HuH-7 (cell line): ENCODE measurements at places on chromosomes 11 and 22.

GRCh38 chr11:720642-721246, 14.7 kb downstream of the EPS8L2 start:
- DNase-seq: no peak

GRCh38 chr22:48889209-48889830, 938.4 kb downstream of the BRD1 start:
- no peak for DNase-seq

- DNase-seq: no peak
Observed at GRCh38 chr22:48739348-48740085, 1088.2 kb downstream of the BRD1 start.

- no peak for DNase-seq
Observed at GRCh38 chr11:20926799-20927540, 257.6 kb downstream of the NELL1 start.

- DNase-seq: no peak
Observed at GRCh38 chr22:17738386-17739128, 35.7 kb downstream of the BID start.

DNA sequence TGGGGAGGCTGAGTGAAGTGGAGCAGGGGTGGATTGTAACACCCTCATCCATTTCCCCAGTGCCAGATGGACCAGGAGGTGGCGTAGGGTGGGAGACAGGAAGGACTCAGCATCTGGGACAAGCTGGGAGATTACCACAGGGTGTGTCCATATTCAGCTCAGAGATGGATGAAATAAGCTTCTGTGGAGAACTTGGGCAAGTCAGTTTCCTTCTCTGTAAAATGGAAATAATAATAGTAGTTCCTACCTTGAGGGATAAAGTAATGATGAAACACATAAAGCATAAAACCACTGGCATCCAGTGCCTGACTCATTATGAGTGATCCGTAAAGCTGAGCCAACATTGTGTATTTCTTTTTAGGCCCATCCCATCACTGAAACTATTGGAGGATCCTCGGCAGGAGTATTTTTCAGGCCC, 607 bp upstream of the ROBO4 start:
- no peak for DNase-seq

- DNase-seq: no peak
Observed at GRCh38 chr11:58004664-58005063, 19.0 kb upstream of the OR9Q1 start.

DNA sequence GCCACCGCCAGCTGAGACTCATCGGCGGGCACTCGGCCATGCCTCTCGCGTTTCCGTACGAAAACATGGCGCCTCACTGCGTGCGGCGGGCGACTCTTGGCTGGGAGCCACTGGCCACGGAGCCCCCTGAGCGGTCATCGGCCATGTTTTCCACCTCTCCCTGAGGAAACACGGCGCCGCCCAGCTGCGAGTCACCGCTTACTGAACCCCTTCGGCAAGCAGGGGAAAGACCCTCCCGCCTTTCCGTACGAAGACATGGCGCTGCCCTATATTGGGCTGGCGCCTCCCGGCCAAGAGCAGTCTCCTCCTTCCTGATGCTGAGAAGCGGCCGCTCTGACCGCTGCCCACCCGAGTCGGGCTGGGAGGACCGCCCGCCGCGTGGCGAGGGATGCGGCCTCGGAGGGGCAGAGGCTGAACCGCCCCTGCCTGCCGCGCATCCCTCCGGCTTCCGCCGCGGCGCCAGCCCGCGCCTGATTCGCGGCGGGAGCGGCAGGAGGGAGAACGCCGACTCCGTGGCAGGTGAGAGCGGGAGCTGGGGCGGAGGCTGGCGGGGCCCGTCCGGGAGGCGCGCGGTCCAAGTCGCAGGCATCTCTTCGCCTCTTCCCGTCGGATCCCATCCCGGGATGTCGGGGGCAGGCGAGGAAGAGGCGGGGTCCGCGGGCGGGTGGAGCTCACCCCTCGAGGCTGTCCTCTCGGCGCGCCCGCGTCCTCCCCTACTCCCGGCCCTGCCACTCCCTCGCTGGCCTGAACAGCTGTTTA, at the start of gene TCP11L1:
Gene TCP11L1, plus strand, starts transcription at position 299 of the 759 bp plus-strand sequence. CDS start 4,202 bp downstream, outside the sequence.
- DNase-seq: peak; percentile 53

DNA sequence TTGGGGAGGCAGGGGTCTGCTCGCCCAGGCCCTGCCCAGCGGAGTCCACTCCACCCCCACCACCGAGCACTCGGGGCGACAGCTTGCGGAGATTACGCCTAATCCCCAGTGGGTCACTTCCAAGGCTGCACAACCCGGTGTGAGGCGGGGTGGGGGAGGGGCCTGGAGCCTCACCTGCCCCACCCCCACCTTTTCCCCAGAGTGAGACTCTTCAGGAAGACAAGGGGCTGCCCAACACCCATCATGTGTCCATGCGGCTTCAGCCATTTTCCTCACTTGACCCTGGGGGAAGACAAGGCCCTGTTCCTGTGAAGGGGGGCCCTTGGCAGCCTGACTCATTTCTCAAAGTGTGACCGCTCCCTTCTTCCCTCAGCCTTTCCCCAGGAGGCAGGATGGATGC, 12.5 kb downstream of the SYNGR1 start:
- no peak for DNase-seq

- no peak for DNase-seq
Observed at GRCh38 chr11:27085605-27086004, 45.0 kb downstream of the BBOX1 start.

DNA sequence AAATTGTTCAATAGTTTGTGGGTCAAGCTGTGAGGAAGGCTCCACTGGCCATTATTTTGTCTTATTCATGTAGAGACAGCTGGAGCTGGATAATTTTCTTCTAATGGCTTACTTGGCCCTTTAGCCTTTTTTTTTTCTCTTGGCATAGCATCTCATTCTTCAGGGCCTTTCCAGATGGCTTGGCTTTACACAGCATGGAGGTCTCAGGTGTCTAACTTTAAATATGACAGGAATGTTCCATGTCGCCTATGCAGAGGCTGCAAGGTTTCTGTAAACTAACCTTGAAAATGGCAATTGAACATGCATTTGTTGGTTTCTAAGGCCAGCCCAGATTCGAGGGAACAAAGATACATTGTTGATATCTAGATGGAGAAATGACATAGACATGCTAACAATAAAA, 247.9 kb upstream of the CNTN5 start:
- no peak for DNase-seq

DNA sequence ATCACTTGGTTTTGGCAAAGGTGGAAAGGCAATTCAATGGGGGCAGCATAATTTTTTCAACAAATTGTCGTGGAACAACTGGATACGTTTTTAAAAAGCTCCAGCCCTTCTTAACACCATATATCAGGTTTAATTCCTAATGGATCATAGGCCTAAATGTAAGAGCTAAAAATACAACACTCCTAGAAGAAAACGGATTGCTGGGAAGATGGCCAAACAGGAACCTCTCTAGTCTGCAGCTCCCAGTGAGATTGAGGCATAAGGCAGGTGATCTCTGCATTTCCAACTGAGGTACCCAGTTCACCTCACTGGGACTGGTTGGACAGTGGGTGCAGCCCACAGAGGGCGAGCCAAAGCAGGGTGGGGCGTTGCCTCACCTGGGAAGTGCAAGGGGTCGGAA, 32.4 kb upstream of the SCGB1D1 start:
- no peak for DNase-seq

DNA sequence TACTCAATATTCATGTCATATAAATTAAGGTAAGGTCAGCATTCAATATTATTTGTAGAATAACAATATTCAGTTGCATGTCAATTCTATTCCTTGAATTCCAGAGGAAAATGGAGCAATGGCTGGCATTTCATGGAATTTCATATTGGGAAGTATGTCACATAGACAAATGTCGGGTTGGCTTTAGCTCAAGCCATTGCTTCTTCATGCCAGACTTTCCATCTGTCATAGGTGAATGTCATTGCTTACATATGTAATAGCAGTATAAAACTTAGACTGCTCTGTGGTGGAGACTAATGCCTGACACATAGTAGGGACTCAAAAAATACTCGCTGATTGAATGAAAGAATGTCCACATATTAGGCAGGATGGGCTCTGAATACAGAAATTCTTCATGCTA, 509.6 kb upstream of the CHORDC1 start:
- DNase-seq: no peak

- no peak for DNase-seq
Observed at GRCh38 chr11:47376525-47377371, 1.6 kb downstream of the SPI1 start.

DNA sequence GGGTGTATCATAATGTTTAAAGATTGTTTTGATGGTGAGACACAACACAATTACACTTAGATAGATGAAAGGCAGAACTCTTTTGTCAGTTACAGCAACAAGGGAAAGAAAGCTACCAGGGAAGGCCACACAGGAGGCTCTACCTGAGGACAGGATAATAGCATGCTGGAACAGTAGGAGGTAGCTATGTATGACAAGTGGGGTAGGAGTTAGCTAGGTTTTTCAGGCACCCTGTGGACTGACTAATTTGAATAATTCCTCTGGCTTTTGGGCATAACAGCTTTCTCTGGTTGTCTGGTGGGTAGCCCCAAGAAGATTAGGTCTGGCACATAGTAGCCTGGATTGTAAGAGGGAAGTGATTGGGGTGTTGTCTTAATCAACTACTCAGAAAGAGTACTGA, 475.4 kb upstream of the CHORDC1 start:
- DNase-seq: no peak

GRCh38 chr22:19201130-19201868, 22.8 kb upstream of the SLC25A1 start:
- no peak for DNase-seq

DNA sequence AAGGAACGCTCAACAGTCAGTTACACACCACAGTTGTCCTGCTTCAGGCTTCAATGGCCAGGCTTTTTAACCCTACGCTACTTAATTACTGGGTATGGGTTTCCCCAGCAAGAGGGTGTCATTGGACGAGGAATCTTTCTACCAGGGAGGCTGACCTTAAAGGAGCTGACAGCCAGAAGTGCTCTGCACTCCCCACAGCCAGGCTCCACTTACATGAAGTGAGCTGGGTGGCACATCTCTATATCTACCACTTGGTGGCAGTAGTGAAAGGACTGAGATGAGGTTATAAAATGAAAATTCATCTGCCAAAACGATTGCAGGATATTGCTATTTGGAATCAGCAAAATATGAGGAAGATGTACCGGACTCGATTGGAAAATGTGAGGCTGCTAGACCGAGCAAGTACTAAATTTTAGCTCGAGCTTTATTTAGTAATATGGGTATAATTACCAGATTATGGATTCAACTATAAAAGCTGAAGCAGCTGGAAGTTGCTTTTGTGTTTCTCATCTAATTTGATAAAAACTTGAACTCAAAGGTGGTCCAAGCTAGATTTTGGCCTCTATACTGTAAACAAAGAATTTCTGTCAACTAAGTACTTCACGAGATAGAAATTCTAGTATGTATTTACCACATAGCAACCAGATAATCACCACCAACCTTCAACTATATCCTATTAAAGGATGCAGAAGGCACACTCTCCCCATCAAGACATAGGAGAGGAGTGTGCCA, 53.9 kb upstream of the CEP126 start:
- peak; percentile 20 for DNase-seq

GRCh38 chr11:129418039-129418438, 42.4 kb downstream of the BARX2 start:
- DNase-seq: no peak

DNA sequence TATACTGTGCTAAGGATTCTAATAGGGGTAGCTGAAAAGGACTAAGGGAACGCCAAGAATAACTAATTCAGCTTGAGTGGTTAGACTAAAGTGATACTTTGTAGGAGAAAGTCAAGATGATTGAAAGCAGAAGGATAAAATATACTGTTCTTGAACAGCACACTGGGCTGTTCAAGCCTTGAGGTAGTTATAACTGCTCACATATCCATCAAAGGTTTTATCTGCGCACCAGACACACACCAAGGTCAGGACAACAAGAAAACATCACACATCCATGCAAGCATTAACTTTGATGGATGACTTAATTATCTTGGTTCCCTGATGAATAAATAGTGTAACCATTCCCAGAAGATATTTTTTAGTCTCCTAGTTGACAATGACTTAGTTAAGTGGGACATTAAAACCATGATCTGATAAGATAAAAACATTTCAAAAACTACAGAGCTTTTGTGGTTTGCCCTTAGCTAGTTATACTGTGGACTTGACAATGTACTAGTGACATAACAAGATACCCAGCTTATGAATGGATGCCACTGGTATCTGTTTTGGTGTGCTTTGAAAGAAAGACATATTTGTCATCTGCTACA, 728.9 kb downstream of the JRKL start:
- no peak for DNase-seq
